GOT3 (cell line): ENCODE measurements at places on chromosomes 11 and 22.

DNA sequence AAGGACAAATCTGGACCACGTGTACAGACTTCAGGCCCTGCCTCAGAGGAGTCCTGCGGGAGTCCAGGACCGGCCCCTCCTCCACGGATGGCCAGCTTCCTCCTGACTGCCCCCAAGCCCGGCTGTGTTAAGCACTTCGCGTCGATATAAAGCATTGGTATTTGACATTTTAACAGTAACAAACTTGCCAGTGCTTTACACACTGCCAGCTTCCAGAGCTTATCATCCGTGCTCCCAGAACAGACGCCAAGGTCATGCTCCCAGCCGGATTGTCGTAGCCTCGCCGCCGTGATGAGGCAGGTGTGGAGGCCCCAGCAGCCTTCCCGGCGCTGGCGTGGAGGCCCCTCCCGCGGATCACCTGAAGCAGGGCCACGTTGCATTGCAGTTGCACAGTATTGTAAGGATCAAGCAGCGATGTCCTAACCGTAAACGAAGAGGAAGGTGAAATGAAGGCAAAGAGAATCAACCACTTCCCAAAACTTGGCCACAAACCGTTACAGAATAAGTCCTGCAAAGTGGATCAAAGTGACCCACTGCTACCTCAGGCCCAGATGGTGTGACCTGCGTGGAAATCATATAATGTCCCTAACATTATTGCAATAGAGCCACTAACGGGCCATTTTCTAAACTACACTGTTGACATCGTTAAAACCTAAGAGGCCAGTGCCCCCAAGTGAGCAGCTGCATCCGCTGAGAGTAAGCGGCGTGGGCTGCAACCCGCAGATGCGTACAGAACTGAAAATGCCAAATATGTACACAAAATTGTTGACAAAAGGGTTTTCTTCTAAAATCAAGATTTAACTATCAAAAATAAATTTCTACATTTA is 51.6 kb downstream of the CERK start:
- no peak for DNase-seq

GRCh38 chr11:66036334-66036710 is 10.0 kb upstream of the CATSPER1 start:
- no peak for DNase-seq

- no peak for DNase-seq
Observed at GRCh38 chr11:44966694-44967093, 16.0 kb upstream of the TP53I11 start.

DNA sequence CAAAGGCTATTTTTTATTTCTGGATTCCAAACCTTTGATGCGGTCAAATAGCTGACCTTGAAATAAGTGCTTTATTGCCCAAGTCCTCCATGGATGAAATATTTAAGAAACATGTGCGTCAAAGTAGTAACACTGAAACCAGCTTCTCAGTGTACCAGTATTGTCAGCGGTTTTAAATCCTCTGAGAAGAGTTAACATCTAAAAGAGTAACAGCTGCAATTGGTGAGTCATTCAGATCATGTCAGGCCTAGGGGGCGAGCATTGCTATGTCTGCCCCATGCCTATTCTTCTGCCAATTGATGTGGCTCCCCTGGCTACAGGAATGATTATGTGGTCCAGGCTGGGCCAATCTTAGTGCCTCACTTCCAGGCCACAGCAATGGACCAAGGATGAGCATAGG is 263.3 kb upstream of the SORL1-AS1 start:
- no peak for DNase-seq

- DNase-seq, result no peak
Observed at GRCh38 chr22:32486656-32487390, 12.2 kb downstream of the FBXO7 start.

- no peak for DNase-seq
Observed at GRCh38 chr22:49965091-49966040, 4.8 kb downstream of the PIM3 start.

DNA sequence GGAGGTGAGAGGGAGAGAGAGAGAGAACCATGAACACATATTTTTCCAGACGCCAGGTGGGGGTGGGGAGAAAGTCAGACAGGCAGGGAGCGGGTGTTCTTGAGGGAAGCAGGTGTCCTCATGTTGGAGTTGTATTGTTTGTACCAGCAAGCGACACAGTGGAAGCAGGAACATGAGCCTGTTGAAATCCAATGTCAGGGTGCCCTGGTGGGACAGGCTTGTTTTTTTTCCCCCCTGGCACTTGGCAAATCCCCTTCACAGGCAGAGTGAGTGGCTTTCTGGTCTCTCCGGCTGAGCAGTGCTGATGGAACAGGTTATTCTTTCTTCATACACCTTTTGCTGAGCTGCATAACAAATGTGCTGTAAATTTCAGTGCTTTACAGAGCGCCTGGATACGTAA is 125.6 kb downstream of the GRIK4 start:
- no peak for DNase-seq

GRCh38 chr22:35959121-35959800 is 69.4 kb downstream of the RBFOX2 start:
- DNase-seq, result no peak

DNA sequence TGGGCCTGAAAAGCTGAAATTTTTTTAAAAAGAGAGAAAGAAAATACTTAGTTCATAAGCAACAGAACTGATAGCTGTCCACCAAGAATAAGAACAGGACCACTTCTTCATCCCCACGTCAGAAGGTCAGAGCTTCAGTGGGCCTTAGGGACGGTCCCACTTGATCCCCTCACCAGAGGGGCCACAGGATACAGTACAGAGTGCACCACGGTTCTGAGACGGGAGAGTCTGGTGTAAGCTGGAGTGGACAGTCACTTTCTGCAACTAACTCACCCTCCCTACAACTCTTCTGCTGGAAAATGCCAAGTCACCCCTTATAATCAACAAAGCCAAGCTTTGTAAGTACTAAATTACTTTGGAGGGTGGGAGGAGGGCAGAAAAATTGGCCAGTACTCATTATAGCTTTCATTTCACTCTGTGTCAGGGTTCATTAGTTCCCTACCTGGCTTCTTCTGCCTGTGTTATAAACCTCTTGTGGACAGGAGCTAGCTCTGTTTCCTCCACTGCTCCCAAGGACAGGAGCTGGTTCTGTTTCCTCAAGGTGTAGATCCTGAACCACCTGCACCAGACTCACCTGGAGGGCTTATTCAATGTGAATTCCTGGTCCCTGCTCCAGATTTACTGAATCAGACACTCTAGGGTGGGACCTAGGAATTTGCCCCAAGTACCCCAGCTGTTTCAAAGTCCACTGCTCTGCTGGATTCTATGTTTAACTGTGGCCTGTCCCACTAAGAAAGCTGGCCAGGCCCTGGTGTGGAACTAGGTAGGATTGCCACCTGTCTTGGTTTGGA is 39.6 kb downstream of the SCGB1A1 start:
- no peak for DNase-seq

- DNase-seq, result no peak
Observed at GRCh38 chr11:74687237-74688023, 43.8 kb downstream of the CHRDL2 start.

DNA sequence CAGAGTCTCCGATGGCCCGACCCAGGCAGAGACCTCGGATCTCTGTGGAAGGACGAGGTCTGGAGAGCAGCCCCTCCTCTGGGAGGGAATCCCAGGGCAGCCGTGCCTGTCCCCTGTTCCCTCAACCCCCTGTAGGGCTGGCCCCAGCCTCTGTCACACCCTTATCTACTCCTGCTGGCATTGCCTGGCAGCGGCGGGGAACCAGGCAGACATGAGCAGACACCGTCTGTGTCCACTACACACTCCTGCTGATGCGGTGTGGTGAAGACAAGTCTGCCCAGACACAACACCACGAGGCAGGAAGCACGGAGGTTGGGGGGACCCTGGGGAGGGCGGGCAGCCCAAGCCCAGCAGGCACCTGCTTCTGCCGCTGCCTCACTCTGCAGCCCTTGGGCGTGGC is 52.5 kb upstream of the A4GALT start:
- no peak for DNase-seq

- no peak for DNase-seq
Observed at GRCh38 chr11:67303835-67304411, 593 bp downstream of the SSH3 start.

- no peak for DNase-seq
Observed at GRCh38 chr11:122342089-122342744, 226.2 kb upstream of the BLID start.

DNA sequence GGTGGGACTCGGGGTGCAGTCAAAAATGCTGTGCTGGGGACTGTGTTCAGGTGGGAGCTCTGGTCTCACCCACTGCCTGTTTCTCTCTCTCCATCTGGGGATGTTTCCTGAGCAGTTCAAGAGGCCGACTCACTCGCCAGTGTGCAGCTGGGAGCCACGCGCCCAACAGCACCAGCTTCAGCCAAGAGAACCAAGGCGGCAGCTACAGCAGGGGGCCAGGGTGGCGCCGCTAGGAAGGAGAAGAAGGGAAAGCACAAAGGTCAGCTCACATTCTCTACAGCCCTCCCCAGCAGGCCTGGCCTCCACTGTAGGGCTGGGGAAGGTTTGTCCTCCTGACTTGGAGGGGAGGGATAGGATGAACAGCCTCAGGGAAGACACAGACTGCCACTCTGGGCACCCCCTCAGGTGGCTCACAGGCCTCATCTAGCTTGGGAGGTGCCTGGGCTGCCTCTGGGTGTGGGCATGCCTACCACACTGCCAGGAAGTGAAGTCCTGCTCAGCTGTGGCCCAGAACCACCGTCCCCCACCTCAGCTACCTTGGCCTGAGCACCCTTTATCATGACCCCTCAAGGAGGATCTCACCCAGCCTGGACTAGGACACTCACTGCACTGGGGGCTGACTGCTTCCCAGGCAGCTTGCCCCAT is 13.0 kb downstream of the TUB start:
- no peak for DNase-seq

DNA sequence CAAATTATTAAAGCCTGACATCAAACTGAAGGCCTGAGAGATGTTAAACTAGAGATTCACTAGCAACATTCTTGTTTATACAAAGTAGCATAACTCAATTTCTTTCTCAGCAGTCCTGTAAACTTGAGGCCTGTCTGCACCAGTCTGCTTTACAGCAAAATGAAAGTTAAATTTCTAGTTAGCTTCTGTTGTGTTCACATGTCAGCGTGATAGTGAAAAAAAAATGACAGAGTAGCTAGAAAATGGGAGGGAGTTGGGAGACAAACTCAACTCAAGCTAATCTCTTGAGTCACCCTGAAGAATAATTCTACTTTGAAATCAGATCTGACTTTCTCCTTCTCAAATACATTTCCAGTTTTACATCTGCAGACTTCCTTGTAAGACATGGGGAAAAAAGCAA is 6.5 kb downstream of the RBFOX2 start:
- no peak for DNase-seq

- DNase-seq, result no peak
Observed at GRCh38 chr22:22179858-22180257, 64.7 kb upstream of the VPREB1 start.

- no peak for DNase-seq
Observed at GRCh38 chr22:26648011-26648497, 9.3 kb upstream of the MIAT start.

GRCh38 chr11:41498726-41499125 is 39.3 kb upstream of the LRRC4C start:
- DNase-seq, result no peak

DNA sequence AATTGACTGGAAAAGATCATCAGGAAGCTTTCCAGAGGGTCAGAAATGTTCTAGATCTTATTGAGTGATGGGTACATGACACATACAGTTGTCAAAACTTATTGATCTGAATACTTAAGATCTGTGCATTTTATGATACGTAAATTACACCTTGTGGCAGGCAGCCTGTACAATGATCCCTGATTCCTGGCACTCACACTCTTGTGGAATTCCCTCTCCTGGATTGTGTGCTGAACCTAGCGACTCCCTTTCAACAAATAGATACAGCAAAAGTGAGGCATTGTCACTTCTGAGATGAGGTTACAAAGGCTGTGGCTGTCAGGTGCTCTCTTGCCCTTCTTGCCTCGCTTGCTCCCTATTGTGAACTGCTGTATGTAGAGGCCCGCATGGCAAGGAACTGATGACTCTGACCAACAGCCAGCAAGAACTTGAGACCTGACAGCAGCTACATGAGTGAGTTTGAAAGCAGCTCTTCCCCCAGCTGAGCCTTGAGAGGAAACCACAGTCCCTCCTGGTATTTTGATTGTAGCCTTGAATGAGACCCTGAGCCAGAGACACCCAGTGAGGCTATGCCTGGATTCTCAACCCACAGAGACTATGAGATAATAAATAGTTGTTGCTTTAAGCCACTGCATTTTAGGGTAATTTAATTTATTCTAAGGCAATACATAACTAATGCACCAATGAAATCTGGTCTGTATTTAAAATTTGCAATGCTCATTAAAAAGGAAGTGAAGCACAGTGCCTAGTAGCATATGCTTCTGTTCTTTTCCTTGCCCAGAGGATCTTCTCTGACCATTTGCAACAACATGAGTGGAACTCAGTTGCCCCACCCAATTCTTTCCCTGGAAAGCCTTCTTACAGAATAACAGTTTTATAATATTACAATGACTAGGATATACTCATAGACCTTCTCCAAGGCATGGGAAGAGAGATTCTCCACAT is 60.5 kb upstream of the IZUMO1R start:
- no peak for DNase-seq

DNA sequence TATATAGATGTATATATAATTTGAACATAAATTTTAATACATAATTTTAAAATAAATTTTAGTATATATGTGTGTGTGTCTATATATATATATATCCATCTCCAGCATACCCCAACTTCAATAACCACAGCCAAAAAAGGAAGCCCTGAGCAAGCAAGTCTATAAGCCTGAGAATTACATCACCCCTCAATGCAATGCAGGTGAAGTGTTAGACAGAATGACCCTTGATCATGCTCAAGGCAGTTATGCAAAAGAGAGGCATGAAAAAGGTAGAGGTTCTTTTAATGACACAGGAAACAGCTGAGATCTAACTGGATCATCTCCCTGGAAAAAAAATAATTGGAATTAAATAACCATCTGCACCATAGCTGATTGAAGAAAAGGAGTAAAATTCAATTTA is 557.9 kb upstream of the ANO5 start:
- no peak for DNase-seq

GRCh38 chr11:106152013-106152412 is 74.6 kb downstream of the AASDHPPT start:
- DNase-seq, result no peak

DNA sequence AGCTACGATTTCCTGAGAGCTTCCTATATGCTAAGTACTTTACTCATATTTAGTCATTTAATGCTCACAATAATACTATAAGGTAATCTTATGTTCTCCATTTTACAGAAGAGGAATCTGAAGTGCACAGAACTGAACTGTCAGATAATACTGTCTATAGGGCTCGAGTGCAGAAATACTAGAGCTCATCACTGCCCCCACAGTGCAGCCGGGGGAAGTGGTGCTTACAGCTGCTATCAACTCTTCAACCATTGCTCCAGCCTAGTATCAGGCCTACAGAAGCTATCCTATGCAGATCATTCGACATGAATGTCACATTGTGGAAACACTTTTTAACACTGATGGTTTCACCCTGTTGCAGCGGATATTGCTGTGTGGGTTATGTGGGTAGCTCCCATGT is 929.9 kb downstream of the NTM start:
- DNase-seq, result no peak

GRCh38 chr22:26846645-26847044 is 189.3 kb downstream of the MIAT start:
- DNase-seq, result no peak

- DNase-seq, result no peak
Observed at GRCh38 chr11:66068923-66069714, 953 bp upstream of the PACS1 start.

- DNase-seq, result no peak
Observed at GRCh38 chr11:69963533-69964246, 114.4 kb upstream of the ANO1 start.
